ENCODE measurements at places on chromosomes 11 and 22. TPM values are rescaled to one million over a fixed set of nuclear protein-coding genes. Genes with fewer than 3 reads are reported as not detected.

GRCh38 chr11:86660088-86660487 is 12.3 kb downstream of the ME3 start:
- DNase-seq: peak; percentile 52

GRCh38 chr11:16827139-16827538 is 88.7 kb downstream of the C11orf58 start:
- no peak for DNase-seq

DNA sequence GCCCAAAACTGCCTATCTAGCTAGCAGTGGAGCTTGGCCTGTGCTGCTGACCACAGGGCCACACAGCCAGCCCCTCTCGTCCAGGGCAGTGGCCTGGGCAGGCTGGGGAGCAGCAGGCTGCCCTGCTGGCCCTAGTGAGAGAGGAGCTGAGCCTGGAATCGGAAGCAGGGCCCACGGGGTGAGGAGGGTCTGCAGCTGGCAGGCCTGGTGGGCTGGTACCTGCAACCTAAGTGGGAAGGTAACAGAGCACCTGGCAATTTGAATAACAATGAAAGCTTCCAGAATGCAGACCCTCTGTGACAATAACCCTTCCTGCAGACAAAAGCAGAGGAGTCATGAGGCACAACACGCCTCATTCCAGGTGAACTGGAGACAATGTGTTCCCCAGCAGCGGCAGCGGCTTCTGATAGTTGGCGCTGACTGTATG is 31.8 kb upstream of the RFPL3 start:
- no peak for DNase-seq

GRCh38 chr22:38868886-38869381 is 3.1 kb downstream of the CBX6 start:
- peak; percentile 72 for DNase-seq

DNA sequence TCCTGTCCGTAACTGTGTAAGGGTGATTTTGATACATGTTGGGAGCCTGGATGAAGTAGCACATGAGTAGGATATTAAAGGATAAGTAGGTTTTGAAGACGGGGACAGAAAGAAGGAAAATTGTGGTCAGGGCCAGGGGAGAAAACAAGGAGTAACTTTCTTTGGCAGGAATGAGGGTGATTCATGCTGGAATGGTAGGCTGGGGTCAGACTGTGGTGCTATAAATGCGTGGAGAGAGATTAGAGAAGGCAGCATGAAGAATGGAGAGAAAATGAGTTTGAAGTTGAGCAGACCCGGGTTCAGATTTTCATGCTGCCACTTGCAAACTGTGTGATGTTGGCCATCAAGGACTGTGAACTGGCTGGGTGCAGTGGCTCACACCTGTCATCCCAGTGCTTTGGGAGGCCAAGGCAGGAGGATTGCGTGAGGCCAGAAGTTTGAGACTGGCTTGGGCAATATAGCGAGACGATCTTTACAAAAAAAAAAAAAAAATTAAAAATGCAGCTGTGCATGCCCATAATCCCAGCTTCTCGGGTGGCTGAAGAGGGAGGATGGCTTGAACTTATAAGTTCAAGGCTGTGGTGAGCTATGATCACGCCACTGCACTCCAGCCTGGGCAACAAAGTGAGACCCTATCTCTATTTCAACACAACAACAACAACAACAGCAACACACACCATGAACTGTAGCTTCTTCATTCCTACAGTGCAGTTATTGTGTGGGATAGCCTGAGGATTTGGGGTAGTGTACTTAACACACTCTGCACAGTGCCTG is 22.3 kb downstream of the ZBTB16 start:
- DNase-seq: peak; percentile 80

- DNase-seq: no peak
These were observed 43.8 kb downstream of the MAP6 start for GRCh38 chr11:75625021-75625420.

- DNase-seq: no peak
These were observed 1.9 kb downstream of the CLTCL1 start for GRCh38 chr22:19289475-19290161.

GRCh38 chr22:43772831-43773230 is 39.3 kb downstream of the EFCAB6 start:
- no peak for DNase-seq

GRCh38 chr11:24514219-24514594 is 17.4 kb downstream of the LUZP2 start:
- no peak for DNase-seq

GRCh38 chr11:34976496-34977088 is 60.2 kb downstream of the PDHX start:
- no peak for DNase-seq

- DNase-seq: no peak
These were observed 1.1 kb downstream of the PELI3 start for GRCh38 chr11:66467756-66468155.

- peak; percentile 53 for DNase-seq
These were observed 529 bp upstream of the CCND1 start for GRCh38 chr11:69640260-69640994.

DNA sequence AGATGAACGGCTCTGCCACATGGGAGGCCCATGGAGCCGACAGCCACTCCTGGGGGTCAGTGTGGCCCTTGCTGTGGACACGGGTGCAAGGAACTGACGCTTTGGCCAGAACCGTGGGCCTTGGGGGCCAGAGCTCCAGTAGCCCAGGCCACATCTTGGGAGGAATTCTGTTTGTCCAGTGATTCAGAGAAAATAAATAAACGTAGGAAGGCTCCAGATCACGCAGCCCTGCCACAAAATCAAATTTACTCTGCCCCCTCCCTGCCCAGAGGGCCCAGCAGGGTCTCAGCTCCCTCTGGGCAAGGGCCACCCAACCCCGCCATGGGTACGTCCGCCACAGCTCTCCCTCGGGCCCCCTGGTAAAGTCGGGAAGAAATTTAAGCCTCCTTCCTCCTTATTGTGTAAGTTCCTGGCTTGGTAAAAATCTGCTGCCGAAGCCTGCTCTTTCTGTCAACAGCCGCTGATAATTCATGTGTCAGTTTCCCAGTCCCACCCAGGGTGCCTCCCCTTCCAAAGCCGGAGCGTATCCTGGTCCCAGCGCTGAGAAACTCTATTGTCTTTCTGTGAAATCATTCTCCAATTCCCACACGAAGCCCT is 6.9 kb upstream of the MUC5AC start:
- DNase-seq: peak; percentile 35

DNA sequence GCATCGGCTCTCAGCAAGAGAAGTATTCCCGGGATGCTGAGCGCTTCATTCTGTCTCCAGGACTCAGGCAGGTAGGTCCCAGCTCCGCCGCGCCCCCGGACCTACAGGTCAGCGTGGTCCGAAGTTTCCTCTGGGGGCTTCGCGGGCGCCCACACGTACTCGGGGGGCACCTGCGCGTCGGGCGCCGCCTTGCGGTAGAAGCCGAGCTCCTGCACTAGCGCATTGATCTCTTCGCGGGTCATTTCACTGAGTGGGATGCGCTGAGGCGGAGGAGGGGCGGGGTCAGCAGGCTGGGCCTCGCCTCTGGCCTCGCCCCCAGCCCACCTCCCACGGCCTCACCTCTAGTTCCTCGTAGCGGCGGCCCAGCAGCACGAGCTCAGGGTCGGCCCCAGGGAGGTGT is 2.5 kb downstream of the SELENOM start:
- DNase-seq: no peak

- peak; percentile 72 for DNase-seq
These were observed 849 bp upstream of the APOBEC3B start for GRCh38 chr22:38981005-38981991.

- no peak for DNase-seq
These were observed 38.7 kb downstream of the RTN3 start for GRCh38 chr11:63719987-63720386.

DNA sequence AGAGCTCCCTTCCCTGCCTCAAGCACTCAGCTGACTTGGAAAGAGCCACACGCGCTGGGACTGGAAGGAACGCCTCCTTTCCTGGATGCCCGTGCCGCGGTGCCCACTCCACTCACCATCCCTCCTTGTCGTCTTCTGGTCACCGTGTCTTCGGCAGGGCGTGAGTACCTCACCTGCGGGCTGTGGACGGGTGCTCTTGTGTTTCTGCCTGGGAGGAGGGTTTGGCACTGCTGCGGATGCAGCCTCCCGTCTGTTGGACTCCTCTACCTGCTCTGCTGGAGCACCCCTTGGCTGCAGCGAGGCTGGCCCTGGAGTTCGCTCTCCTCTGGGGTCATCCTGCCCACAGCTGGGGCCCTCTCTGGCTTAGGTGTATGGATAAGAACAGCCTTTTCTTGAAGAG is 612.7 kb downstream of the BRD1 start:
- DNase-seq: no peak

- DNase-seq: peak; percentile 71
These were observed 86.5 kb upstream of the PPARA start for GRCh38 chr22:46063846-46064227.

- no peak for DNase-seq
These were observed 72.8 kb upstream of the MYOD1 start for GRCh38 chr11:17646451-17647145.

DNA sequence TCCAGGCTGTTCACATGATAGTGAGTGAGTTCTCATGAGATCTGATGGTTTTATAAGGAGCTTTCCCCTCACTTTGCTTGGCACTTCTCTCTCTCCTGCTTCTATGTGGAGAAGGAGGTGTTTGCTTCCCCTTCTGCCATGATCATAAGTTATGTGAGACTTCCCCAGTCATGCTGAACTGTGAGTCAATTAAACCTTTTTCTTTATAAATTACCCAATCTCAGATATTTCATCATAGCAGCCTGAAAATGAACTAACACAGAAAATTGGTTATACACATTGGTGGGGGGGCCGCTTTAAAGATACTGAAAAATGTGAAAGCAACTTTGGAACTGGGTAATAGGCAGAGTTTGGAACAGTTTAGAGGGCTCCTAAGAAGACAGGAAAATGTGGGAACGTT is 741.1 kb upstream of the LUZP2 start:
- no peak for DNase-seq

GRCh38 chr11:103013421-103013820 is 57.9 kb upstream of the MMP13 start:
- peak; percentile 31 for DNase-seq

- DNase-seq: no peak
These were observed 9.4 kb upstream of the PLAAT3 start for GRCh38 chr11:63623513-63624140.

DNA sequence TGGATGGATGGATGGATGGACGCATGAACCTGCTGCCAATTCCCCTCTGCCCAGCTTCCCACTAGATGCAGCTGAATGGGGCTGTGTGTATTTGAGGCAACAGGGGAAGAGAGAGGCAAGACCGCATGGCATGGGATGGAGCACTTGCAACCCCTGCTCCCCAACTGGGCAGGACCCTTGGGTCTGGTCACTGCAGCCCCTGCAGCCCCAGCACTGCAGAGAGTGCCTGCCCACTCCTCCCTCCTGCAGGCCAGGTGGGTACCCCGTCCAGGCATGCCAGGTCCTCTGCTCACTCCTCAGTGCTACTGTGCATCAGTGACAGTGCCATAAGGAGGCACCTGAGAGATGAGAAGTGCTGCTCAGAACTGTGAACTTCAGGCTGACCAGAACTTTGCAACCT is 40.3 kb downstream of the OSBPL5 start:
- DNase-seq: no peak

DNA sequence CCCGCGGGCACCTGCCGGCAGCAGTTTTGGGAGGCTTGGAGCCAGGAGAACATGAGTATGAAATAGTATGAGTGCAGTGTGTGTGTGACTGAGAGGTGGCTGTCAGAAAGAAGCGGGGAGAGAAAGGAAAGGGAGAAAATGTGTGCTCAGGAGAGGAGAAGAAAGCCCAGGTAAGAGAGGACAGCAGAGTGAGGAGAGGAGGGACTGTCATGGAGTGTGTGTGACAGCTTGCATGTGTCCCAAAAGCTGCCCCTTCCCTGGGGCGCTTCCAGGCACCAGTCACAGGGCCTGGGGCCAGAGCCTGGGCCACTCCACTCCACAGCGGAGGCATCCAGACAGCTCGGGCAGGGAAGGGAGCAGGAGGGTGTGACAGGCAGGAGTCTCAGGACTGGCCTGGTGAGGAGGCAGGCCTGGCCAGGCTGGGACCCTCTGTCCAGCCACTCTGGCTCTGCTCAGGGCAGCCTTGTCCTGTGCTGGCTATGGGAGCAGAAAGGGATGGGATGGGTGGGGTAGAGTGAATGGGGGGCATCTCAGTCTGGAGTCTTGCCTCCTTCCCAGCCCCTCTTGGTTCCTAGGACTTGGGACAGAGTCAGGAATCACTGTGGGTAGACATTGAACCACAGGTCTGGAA is 949 bp downstream of the MMP11 start:
- DNase-seq: no peak

DNA sequence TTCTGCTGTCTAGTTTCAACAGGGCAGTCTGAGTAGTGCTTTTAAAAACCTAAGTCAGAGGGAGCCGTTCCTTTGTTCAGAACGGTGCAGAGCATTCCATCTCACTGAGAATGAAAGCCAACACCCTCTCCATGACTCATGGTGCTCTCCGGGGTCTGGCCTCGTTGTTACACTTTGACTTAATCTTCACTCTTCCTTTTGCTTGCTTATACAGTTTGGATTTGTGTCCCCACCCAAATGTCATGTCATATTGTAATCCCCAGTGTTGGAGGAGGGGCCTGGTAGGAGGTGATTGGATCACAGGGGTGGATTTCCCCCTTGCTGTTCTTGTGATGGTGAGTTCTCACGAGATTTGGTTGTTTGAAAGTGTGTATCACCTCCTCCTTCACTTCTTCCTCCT is 292.2 kb downstream of the ST3GAL4 start:
- DNase-seq: peak; percentile 64

DNA sequence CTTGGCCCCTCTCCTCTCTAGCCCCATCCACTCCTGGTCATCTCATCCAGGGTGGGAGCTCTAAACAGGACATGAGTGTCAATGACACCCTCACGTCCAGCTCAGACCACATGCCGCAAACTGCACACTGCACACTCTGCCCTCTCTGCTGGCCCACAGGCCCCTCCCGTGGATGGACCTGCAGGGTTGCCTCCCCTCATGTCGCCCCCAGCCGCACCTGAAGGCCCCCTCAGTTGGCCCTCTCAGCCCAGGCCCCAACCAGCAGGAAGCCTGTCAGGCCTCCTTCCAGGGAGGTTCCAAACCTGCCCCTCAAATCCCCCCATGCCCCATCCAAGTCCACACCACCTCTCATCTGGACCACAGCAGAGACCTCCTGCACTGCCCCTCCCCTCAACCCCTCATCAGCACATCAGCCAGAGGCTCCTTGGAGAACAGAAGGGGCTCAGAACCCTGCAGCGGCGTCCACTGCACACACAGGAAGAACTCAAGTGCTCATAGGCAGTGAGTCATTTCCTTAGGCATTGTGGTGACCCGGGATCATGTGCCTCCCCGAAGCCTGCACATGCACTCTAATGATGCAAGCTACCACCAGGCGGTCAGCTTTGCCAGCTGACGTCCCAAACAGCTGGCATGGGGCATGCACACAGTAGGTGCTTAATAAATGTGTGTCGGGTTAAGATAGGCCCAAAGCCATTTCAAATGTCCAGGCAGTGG is 12.9 kb upstream of the CDKN1C start:
- DNase-seq: peak; percentile 90

GRCh38 chr11:64226507-64227051 is 505 bp downstream of the NUDT22 start:
- DNase-seq: no peak

CLMP gene
- 86.1 TPM for total RNA-seq

CDHR5 gene
- not detected for total RNA-seq

LGALS12 gene
- not detected for total RNA-seq

DCDC1 gene
- 0.19 TPM for total RNA-seq

RIMBP3B gene
- total RNA-seq: not detected

MYOD1 gene
- total RNA-seq: not detected

ENTHD1 gene
- total RNA-seq: not detected

MMP27 gene
- not detected for total RNA-seq

SCN4B gene
- 0.32 TPM for total RNA-seq

SLC25A18 gene
- total RNA-seq: 0.15 TPM

Measured in MCF 10A (cell line).